ENCODE measurements at places on chromosomes 2 and 18.
A peak's percentile ranks its signal among the peaks of the same experiment; 100 is the strongest.

GRCh38 chr2:68889500-68889899 is 18.3 kb upstream of the BMP10 start:
- no peak for DNase-seq

- DNase-seq: no peak
These were observed 56.6 kb downstream of the RPL37A start for GRCh38 chr2:216555274-216555673.

GRCh38 chr2:134123332-134123731 is 130.5 kb upstream of the MGAT5 start:
- no peak for DNase-seq

GRCh38 chr2:33077311-33077710 is 130.6 kb downstream of the LTBP1 start:
- no peak for DNase-seq

GRCh38 chr18:66826211-66826610 is 222.3 kb upstream of the CDH19 start:
- DNase-seq: no peak

GRCh38 chr2:86570059-86570458 is 6.8 kb upstream of the CHMP3 start:
- DNase-seq: no peak

DNA sequence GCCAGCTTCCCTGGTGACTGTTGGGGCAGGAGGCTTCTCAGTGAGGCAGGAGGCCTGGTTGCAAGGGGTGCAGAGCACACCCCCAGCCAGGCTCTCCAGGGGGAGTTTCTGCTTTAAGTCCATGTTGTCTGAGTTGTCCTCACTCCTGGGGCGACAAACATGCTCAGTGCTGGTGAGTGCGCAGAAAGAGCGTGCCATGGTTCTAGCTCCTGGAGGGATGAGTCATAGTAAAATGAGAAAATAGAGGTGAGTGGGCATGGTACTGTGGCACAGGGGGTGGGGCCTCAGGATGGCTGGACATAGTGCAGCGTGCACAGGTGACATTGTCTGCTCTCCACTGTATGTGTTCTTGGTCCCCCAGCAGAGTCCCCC is 457.2 kb upstream of the HS6ST1 start:
- DNase-seq: no peak

GRCh38 chr2:206392118-206392517 is 51.2 kb upstream of the ADAM23 start:
- no peak for DNase-seq

GRCh38 chr18:62332964-62333695 is 8.0 kb downstream of the TNFRSF11A start:
- peak; percentile 83 for DNase-seq

- no peak for DNase-seq
These were observed 479.1 kb downstream of the MBD2 start for GRCh38 chr18:53745224-53745967.

GRCh38 chr2:182647499-182647787 is 68.6 kb upstream of the DNAJC10 start:
- DNase-seq: no peak

GRCh38 chr18:44852818-44853217 is 172.1 kb downstream of the SETBP1 start:
- DNase-seq: no peak

- no peak for DNase-seq
These were observed 72.5 kb downstream of the NFATC1 start for GRCh38 chr18:79468119-79468789.

GRCh38 chr2:144162652-144163051 is 357.3 kb downstream of the ZEB2 start:
- DNase-seq: no peak

GRCh38 chr2:56613920-56614319 is 430.1 kb downstream of the CCDC85A start:
- DNase-seq: no peak

- no peak for DNase-seq
These were observed 31.5 kb upstream of the NFE2L2 start for GRCh38 chr2:177296040-177296439.

- no peak for DNase-seq
These were observed 42.2 kb upstream of the SMAD7 start for GRCh38 chr18:48992791-48993555.

DNA sequence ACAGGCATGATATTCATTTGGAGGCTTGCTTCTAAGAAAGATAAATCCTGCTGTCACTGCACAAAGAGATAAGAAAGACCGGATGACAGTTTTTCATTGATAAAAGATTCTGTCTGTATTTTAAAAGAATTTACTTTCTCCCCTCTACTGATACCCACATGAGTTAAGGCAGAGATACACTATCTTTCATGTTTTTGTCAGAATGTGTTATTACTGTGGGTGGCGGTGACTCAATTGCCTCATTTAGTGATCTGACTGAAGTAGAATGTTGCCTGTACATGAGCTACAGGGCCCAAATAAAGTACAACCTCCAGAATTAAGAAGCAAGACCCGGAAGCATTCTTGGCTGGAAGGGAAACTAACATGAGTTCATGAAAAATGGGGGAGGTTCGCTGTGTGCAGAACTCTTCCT is 480.0 kb downstream of the SLC4A3 start:
- DNase-seq: no peak

DNA sequence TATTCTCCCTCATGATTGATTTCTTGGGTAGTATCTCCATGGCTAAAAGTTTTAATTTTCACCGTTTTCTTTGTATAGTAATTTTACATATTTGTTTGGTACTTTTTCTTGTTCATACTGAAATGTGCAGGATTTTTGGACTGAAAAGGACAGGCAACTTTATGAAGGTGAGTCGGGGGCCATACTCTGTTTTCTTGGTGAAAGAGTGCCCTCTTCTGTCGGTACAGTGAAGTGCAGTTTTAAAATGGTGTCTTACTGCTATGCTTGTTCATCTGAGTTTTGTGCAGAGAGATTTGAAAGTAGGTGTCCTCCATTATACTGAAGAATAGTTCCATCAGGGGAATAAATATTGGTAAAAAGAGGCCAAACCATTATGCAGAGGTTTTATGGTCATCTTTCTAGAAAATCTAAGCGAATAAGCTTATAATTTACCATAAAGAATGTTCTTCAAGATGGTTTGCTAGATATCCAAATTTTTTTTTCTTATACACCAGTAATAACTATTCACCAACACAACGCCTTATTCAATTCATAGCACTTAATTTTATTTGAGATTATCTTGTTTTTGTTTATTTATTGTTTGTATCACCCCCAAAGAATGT is 8.7 kb upstream of the SERPINB13 start:
- no peak for DNase-seq

DNA sequence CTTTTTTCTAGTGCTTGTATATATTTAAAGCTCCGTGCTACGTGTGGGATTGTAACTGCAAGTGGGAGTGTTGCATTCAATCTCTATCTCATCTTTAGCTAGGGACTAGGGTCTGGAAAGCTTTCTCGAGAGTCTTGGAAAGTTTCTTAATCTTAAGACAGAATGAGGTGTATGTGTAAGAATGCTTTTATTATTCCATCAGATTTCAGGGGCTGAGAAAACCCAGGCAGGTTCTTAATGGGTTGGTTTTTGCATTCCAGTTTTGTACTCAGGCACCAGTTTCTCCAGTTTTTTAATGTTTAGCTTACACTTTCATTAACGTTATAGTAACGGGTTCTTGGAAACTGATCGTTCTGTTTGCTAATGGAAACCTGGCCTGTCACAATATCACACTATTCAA is 20.3 kb downstream of the MRPL19 start:
- DNase-seq: no peak

DNA sequence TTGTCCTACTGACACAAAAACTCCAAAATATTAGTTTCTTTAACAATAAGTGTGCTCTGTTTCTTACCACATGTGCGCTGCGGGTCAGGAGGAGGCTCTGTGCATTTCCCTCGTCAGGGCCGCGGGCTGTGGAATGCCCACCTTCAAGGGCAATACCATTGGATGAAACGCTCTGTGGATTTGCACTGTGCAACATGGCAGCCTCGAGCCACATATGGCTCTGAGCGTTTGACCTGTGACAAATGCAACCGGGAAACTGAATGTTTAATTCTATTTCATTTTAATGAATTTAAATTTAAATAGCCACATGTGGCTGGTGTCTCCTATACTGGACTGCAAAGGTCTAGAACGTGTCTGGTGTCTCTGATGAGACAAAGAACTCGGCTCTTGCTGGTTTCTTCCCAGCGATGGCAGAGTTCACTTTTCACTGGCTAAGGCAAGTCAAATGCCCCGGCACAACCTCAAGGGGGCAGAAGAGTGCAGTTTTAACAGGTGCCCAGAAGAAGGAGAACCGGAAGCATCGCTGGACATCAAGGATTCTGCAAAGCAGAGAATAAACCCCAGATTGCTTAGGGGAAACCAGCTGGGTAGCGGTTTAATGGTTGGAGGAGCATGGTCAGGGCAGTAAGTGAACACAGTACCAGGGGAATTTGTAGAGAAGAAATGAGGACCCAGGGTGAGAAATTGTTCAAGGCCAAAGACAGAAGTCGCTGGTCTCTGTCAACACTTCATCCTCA is 37.0 kb upstream of the TMEM18 start:
- DNase-seq: no peak

GRCh38 chr2:220682616-220683015 is 889.5 kb downstream of the EPHA4 start:
- no peak for DNase-seq

GRCh38 chr2:135980434-135981079 is 4.9 kb downstream of the DARS1 start:
- DNase-seq: no peak

GRCh38 chr2:234382131-234382530 is 114.8 kb downstream of the ARL4C start:
- no peak for DNase-seq

DNA sequence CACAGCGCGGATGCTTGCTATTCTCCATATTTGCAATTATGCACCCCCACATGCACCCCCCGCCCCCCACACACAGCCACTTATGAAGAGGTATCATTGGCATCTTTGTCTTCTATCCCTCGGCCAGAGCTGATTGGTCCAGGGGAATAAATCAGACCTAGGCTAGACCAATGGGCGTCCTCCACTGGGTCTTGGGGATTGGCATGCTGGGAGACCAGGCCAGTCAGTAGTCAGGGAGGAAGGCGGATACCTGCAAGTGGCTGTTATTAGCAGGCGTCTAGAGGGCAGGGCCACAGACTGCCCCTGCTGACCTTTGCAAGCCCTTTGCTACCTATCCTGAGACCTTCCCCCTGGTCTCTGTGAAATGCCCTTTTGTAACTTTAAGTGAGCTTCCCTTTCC is 30.0 kb downstream of the ATOH8 start:
- no peak for DNase-seq

DNA sequence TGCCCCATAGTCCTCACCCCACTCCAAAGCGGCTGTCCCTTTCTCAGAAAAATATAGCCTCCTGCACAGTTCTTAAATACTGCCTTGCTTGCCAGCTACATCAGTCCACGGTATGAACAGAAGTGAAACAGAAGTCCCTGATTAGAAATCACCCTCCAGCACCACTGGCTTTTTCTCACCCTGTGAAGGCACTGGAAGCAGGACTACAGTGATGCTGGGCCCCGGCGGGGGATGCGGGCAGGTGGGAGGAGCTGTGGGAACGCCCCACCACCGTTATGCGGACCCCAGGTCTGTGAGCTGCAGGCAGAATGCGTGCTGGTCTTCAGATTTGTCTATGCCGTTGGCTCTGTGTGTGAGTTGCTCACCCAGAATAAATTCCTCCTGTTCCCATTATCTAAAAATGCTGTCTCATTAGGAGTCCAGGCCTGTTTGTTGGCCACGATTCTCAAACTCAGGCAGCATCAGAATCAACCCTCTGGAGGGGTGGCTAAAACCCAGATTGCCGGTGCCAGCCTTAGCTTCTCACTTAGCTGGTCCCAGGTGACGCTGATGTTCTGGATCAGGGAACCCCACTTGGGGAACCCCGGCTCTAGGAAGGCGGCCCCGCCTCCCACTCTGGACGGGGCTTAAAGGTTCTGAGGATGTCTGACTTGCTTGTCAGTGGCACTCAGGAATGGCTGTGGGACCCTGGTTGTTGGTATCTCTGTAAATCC is 224.8 kb upstream of the PXDN start:
- no peak for DNase-seq

GRCh38 chr18:269480-270095 is 1.7 kb upstream of the THOC1 start:
- no peak for DNase-seq

DNA sequence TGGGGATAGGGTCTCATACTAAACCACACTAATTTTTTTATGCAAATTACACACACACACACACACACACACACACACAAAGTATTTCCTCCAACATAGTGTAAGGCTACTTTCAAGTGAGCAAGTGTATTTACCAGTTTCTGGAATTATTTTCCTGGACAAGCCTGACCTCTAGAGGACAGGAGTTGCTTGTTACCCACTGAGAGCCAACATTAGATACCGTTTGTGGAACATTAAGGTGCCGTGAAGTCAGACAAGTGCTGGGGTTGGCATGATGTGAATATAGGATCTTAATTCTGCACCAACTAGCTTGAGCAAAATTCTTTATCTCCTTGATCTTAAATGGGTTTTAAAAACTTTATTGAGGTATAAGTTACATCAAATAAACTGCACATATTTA is 39.3 kb upstream of the SERPINB2 start:
- DNase-seq: no peak

GRCh38 chr2:18829976-18830375 is 240.6 kb upstream of the NT5C1B start:
- no peak for DNase-seq

- DNase-seq: no peak
These were observed 53.8 kb downstream of the GULP1 start for GRCh38 chr2:188345426-188345825.

GRCh38 chr2:58140508-58141072 is 94.0 kb downstream of the VRK2 start:
- no peak for DNase-seq

DNA sequence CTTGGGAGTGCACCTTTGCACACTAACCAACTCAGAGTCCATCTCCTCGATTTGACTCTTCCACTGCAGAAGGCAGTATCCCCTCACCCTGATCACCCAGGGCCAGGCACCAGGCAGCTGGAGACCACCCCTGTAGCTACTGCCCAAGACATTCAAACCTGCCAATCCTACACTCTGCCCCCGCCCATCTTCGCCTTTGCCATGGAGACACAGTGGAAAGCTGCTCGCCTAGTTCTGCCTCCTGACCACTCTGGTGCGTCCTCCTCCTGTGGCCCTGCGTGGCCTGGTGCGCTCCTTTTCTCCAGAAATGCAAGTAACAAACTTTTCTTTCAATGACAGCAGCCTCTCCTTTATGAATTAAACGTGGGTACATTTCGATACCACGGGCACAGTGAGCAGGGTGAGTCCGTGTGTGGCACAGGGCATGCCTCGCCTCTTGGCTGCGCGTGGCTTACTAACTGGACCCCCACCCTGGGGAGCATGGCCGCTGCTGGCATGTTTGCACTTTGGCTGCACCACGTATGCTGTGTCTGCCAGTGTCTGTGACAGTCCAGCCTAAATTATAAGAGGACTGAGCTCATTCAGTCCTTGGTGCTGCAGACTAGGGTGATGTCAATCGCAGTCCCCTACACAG is 47.6 kb downstream of the LONRF2 start:
- DNase-seq: no peak

Data from D721Med (cell line).